ENCODE measurements at places on chromosomes 16 and 17.

DNA sequence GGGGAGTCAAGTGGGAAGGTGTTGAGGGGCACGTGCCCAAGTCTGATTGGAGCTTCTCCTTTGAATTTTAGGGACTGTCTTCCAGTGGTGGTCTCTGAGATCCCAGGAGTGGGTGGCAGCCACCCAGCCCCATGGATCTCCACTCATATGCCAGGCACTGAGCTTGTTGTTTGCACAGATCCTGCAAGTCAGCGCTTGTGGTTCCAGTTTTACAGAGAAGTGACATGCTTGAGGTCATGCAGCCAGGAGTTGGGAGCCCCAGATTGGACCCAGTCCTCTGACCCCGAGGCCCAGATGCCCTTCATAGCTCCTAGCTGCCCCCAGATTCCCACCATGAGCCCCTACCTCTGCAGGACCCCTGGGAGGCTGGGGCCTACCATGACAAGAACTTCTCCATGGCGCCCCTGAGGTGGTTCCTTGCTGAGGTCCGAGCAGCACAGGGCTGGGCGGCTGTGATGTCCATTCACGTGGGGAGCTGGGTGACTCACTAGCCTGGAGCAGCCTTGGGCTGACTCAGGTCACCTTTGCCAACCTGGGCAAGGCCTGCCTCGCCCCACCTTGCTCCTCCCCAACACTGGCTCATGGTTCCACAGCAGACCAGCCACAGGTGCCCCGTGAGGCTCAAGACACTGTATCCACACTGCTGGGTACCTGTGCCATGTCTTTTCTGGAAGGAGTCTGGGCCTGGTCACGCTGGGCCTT is 47.4 kb downstream of the RAI1 start:
- DNase-seq = no peak

DNA sequence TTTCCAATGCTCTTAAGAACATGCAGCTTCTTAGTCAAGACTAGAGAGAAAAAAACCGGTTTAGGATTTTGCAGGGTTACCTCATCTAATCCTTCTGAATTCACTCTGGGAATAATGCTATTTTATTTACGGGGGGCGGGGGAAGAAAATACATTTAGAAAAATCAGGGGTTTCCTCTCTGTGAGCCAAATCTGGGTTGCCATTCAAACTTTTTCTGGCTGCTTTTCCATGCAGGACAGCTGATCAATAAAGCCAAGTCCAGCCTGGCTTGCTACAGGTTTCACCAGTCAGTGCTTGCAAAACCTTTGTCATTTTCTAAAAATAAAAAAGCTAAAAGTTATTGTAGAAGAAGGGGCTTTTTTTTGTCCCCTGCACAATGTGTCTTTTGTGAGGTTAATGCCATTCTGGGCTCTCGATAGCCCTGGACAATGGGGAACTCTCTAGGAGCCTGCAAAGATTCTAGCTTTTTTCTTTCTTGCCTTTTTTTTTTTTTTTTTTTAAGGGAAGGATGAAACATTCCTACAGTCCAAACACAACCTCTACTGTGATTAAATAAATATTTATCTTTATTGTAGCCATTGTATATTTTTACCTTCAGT is 13.1 kb upstream of the ZFHX3 start:
- no peak for DNase-seq

DNA sequence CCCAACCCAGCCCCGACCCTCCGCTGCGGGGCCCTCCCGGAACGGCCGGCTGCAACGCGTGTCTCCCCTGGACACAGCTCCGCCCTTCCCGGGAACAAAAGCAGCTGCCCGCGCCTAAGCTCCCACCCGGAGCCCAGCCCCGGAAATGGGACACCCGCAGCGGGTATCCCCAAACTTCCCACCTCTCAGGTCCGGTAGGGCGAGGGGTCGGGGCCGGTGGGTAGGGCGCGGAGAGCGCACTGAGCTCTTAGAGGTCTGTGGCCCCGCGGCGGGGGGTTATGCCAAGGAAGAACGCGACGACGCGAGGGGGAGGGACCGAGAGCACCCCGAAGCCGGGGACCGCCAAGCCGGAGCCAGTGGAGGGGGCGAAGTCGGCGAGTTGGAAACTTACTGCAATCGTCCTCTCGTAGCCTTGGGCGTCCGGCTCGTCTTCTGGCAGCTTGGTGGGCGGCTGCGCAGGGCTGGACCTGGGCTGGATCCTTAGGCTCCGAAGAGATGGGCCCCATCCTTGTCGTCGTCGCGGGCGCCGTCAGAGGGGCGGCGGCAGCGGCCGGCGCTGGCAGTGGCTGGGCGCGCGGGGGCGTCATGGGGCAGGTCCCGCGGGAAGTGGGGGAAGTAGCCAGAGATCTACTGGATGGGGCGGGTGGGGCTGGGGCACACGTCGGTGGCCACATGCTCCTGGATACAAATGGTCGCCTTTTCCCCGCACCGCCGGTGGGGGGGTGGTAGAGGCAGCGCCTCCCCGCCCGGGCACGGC is 6.9 kb downstream of the USP6 start:
- DNase-seq = no peak

- DNase-seq = no peak
Measured at GRCh38 chr17:39916918-39917317, 1.5 kb downstream of the GSDMB start.

DNA sequence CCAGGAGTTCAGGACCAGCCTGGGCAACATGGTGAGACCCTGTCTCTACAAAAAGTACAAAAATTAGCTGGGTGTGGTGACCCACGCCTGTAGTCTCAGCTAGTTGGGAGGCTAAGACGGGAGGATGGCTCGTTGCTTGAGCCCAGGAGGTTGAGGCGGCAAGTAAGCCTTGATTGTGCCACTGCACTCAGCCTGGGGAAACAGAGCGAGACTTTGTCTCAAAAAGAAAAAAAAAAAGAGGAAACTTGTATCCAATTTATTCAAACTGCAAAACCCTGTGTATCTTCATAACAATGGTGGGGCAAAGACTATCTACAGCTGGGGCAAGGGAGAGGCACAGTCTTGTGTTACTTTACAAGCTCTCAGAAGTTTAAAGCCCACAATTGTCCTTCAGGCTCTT is 21.5 kb downstream of the GRB7 start:
- DNase-seq = no peak

DNA sequence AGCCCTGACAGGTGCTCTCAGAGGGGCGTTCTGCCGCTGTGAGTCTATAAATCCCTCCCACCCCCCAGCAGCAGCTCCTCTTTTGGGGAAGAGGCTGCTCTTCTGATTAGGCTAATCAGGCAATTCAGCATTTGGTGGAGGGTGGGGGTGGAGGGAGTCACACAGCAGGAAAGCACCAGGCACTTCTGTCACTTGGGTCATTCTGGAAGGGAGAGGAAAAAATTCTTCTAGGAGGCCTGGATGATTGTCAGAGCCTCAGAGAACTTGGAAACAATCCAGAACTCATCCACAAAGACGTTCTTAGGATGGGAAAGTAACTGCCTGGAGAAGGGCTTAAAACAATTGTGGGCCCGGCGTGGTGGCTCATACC is 7.3 kb upstream of the SSTR2 start:
- no peak for DNase-seq

DNA sequence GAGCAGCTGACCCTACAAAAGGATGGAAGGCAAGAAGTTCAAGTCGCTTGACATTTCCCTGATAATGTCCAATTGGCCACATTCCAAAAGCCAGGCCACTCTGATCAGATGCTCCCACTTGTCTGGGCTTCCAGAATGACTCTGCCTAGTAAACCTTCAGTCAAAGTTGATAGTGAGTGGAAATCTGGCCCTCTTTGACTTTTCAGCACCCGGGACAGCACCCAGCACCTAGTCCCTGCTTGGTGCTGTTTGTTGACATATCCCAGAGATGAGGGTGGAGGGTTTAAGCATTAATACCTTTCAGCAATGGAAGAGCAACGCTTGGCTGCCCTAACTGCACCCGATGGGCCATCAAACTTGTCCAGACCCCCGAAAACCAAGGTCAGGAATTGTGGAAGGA is 131.3 kb downstream of the AIPL1 start:
- DNase-seq = no peak

DNA sequence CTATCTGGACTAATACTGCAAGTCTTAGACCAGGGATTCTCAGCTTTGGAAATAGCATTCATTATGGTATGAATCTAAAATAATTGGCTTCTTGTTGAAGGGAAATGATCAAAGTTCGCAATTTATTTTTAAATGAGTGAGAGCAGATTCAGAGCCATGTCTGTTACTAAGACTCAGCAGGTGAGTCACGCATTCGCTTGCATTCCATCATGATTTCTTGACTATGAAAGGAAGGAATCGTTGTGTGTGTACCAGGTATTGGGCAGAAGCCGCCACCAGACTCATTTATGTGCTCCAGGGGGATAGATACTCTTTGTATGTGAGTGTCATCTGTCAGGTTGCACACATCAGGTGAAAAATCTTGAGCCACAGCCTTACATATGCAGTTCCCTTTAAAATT is 10.8 kb downstream of the GSG1L2 start:
- DNase-seq = no peak

DNA sequence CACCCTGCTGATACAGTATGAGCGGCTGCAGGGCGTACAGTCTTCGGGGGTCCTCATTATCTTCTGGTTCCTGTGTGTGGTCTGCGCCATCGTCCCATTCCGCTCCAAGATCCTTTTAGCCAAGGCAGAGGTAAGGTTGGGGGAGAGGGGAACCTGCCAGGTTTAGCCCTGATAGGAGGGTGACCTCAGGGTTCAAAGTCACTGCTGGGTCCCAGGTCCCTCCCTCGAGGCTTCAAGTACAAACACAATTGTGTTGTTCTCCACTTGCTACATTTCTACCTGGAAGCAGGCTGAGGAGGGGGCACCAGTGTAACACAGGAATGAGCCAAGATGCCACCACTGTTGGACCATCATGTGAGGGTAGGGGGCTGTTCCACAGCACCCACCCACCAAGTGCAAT is 22.4 kb downstream of the ABCC3 start:
- DNase-seq = no peak

- DNase-seq = no peak
Measured at GRCh38 chr16:4744555-4745273, 10.4 kb downstream of the DNAAF8 start.

DNA sequence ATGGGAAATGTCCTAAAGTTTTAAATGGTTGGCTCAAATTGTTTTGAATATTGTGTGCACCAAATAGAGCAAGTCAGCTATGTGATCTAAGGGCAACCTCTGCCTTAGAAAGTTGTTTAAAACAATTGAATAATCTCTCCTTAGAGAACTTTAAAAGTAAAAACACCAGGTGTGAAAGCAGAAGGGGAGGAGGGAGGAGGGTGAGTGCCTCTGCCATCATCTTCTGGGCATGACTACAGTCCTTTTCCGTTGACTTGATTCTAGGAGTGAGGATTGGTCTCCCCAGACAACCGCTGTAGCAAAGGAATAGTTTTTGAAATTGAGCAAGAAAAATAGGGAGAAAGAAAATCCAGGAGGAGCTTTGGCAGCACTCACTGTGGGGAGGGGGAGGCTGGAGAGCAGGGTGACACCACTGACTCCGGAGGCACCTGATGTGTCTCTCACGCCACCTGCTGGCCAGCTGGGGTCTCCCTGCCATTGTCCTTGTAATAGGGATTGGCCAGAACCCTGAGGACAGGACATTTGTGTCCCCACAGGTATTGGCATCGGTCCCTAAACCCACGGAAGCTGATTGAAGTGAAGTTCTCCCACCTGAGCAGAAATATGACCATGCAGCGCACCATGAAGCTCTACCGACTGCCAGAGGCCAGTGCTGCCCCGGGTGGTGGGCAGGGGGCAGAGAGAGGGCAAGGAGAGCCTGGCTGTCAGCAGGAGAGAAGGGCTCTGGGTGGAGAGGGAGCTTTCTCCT is 33.3 kb downstream of the PLCD3 start:
- DNase-seq = peak; percentile 98

GRCh38 chr17:30780343-30780742 is 44.1 kb downstream of the CRLF3 start:
- no peak for DNase-seq

GRCh38 chr17:77271411-77271810 is 130.6 kb downstream of the SEC14L1 start:
- DNase-seq = no peak

DNA sequence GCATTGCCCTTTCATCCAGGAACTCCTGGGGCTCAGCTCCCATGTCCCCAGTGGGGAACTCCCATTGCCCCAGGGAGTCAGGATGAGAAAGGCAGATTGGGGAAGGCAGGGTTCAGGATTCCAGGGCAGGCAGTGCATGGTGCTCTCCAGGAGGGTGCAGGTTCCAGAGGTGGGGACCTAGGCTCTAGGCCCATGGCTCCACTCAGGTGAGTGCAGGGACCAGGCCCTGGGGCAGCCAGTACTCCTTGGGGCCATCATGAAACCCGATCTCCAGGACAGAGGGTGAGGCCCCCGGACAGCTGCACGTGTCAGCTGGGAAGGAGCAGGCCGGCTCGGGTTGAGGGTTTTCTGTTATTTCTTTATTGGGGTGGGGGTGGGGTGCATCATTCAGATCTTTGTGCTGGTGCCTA is 1.3 kb upstream of the MTSS2 start:
- DNase-seq = no peak

DNA sequence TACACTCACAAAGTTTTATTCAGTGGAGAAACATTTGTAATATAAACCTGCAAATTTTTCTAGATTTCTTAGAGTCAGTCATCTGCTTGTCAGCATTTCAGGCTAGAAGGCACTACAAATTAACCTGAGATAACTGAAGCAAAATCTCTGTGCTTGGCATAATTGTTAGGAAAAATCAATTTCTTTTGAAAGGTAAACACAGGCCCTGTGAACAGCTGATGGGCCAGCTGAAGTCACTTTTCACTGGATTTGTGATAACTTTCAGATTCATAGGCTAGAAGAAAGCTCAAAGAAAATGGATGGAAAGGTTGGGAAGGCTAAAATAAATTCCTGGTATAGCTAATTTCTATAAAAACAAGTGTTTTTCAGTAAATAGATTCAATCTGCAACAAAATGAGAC is 34.0 kb upstream of the SLC6A2 start:
- no peak for DNase-seq

- no peak for DNase-seq
Measured at GRCh38 chr16:28532940-28533647, 5.7 kb downstream of the NUPR1 start.

GRCh38 chr17:77841742-77842527 is 116.6 kb upstream of the TNRC6C start:
- no peak for DNase-seq

GRCh38 chr16:51937771-51938170 is 609.2 kb downstream of the TOX3 start:
- DNase-seq = no peak

GRCh38 chr16:23802776-23803175 is 33.0 kb upstream of the PRKCB start:
- no peak for DNase-seq

DNA sequence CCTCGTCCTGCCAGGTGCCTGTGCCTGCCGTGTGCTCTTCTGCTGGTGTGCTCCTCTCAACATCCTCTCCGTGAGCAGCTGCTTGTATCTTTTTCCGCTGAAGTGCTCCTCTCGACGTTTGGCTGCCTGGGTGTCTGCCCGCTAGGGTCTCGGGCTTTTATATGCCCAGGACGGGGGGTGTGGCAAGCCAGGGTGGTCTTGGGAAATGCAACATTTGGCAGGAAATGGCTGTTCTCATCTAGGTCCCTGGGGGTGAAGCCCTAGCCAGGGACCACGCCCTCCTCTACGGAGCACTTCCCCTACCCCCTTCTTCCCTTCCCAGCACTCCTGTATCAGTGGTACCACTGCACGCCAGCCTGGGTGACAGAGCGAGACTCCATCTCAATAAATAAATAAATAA is 49.4 kb downstream of the IQCK start:
- DNase-seq = no peak
